ENCODE measurements at places on chromosomes 5 and 9.

DNA sequence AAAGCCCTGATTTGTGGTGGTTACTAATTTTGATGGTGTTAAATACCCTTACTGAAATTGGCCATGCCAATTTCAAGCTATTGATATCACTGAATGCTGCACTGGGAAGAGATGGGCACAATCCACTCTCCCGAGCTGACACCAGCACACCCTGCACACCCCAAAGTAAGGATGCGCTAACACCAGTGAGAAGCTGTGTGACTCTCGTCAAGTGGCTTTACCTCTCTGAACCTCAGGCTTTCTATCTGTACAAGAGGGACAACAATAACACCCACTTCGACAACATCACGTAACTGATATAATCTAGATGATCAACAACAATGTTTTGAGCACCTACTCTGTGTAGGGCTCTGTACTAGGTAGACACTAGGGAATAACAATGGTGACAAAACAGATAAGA is 8.0 kb upstream of the AKNA start:
- no peak for DNase-seq

DNA sequence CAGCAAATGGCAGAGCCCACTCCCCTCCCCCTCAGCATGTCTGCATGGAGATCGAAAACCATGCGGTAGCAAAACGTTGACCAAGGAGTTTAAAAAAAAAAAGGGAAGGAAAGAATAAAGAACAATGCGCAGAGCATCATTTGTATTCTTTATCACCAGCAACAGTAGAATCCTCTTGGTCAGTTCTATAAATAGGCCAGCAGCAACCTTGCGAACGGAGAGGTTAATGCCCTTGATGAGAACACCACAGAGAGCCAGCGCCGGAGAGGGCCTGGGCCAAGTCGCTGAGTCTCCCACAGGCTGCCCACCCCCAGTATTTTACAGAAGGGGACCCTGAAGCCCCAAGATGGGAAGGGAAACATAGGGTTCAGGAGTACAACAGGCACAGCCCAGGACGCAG is 22.7 kb downstream of the WHRN start:
- DNase-seq, result no peak

DNA sequence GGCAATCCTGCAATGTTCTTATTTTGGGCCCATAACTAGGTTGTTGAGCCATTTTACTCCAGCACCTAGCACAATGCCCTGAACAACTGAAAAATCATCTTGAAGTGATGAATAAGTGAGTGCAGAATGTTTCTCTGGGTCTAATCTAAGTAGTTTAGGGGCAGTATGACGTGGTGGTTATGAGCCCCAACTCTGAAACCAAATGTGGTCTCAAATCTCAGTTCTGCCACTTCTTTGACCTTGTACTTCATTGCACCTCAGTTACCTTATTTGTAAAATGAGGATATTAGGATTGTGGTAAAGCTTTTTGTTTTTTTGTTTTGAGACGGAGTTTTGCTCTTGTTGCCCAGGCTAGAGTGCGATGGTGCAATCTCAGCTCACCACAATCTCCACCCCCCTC is 80.9 kb upstream of the SNX2 start:
- DNase-seq, result no peak

DNA sequence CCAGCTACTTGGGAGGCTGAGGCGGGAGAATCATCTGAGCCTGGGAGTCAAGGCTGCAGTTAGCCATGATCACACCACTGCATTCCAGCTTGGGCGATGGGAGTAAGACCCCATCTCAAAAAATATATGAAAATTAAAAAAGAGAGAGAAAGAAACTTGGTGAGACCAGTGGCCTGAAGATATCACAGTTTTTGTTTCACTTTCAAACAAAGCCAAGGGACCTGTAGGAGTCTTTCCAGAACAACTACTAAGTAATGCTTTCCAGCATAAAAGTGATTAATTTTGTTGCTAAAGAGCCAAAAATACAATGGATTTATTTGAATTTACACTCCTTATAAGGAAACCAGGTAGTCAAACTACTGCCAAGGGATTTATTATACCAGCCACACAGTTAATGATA is 23.5 kb downstream of the GKAP1 start:
- no peak for DNase-seq

DNA sequence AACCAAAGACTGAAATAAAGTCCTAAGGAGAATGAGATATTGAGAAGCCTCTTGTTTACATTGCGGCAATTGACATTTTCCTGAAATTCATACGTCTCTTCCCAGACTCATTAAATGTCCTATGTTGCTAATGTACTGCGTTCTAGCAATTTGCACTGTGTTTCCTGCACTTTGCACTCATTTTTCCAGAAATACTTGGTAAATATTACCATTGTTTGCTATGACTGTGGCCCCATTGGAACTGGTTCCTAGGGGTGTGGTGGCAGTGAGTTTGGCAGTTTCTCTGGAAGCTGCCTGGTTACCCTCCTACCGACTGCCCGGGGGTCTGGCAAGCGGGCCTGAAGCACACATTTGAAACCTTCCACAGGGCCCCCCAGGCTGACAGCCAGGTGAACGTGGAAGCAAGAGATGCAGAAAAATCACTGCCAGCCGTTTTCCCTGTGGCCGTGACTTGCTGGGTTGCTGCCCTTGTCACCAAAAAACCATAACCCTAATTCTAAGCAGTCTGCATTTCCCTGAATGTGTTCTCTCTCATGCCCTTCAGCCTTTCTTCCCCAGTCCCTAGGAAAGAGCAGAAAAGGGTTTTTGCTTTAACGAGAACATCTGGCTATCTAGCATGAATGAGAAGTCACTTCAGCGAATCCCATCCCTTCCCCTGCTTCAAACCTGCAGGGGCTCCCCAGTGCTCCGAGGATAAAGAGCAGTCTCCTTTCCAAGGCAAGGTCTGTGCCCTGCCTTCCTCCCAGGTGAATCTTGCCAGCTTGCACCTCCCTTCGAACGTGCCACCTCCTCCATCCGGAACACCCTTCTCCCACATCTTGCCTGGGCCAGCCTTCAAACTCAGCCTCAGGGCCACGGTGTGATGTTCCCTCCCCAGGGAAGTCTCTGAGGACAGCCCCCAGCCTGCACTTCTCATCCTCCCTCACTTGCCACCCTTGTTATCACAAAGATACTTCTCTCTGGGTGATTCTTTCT is 84.2 kb downstream of the AK8 start:
- DNase-seq, result no peak

GRCh38 chr5:135871268-135871915 is 24.2 kb downstream of the IL9 start:
- no peak for DNase-seq

GRCh38 chr9:135500071-135500524 is 384 bp upstream of the MRPS2 start:
- no peak for DNase-seq

GRCh38 chr9:35566417-35566816 is 38.6 kb upstream of the TESK1 start:
- DNase-seq, result no peak

DNA sequence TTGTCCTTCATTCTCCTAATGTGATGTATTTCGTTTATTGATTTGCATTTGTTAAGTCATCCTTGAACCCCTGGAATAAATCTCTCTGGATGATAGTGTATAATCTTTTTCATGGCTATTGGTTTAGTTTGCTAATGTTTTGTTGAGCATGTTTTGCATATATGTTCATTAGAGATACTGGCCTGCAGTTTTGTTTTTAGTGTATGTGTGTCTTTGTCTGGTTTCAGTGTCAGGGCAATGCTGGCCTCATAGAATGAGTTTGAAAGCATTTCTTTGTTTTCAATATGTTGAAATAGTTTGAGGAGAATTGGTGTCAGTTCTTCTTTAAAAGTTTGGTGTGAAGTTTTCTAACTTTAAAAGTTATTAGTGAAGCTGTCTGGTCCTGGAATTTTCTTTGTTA is 149.6 kb upstream of the ATP10B start:
- DNase-seq, result no peak

DNA sequence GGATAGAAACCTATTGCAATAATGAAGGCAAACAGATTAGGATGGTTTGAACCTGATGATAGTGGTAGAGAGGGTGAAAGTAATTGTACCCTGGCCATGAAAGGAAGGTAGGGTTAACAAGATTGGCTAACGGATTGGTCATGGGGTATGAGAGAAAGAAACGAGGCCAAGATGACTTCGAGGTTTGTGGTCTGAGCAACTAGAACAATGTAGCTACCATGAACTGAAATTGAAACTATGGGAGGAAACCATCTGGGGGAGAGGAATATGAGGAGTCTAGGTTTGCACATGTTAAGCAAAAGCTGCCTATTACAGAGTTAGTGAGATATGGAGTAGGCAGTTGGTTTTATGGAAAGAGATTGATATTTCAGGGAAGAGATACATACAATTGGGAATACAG is 406.0 kb downstream of the PRELID2 start:
- no peak for DNase-seq

GRCh38 chr9:134922066-134922931 is 4.6 kb upstream of the FCN1 start:
- no peak for DNase-seq

DNA sequence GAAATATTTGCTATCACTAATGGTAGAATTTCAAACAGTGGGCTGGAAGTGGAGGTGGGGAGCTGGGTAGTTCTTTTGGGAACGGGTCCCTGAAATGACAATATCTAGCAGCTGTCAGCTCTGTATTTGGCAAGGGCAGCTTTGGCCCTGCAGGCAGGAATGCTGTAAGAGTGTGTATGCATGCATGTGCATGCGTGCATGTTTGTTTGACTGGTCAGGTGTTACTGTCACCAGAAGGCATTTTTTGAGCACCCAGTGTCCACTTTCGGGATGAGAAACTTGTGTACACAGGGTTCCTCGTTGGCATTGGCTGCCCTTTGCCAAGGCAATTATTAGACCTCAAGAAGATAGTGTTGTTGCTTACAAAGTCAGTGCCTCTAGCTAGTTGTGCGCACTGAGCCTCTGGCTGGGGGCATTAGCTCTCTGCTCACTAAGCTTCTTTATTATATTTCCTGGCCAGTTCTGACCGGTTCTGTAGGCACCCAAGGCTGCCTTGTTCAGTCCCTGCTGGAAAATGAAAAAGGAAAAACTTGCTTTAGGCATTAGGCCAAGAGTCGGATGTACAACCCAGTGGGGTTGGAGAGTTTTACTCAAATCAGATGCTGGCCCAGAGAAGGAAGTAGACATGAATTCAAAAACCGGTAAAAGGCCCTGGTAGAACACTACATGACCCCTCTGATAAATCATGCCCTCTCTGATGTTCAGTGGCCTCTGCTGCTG is 2.0 kb downstream of the CYFIP2 start:
- DNase-seq, result no peak

DNA sequence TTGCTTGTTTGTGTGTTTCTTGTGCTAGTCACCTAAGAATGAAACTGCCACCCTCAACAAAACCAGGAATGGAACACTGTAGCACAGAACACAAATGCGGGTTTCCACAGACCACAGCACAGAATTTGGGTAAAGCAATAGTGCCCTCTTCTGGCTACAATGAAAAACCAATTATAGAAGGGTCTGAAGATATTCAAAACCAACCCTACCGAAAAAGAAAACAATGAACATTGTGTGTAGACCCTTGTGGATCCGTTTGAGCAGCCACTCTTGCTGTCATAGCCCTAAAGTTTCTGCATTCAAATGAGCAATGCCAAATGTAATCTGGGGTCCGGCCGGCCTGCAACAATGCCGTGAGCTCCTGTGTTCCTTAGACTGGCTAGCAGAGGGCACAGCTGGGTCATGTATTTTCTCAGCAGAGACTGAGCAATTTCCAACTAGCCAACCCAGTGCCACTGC is 8.3 kb upstream of the ENC1 start:
- DNase-seq, result no peak

DNA sequence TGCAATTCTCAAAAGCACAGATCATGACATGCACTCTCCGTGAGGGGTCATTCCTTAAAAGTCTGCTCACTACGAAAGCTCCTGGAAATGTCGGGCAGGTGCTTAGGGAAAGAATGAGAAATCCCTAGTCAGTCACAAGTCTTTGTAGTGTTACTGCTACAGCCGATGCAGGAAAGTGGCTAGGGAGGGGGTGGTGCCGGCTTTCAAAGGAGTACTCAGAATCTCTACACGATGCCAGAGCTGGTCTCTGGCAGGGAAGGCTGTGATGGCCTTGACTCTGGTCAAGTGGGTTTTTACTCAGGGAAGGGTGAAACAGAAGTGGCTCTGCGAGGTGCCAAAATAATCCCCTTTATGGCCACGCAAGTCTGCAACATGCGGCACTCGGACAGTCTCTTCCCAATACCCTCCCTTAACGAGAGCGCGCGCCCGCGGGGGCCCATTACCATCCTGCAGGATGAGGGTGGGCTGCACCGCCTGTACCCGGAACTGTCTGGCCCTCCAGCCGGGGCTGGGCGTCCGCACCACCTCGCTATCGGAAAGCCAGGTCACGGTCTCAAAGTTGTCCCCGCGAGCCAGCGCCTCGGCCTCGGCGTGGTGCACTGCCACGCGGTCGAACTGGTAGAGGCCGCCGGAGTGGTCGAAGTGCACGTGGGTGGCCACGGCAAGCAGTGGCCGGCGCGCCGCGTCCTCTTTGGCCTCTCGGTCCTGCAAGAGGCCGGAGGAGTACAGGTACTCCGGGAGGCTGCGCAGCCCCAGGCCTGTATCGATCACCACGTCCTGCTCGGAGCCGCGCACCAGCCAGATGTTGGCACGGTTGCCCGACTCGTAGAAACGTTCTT is 956 bp downstream of the MBLAC2 start:
- DNase-seq, result no peak

- DNase-seq, result no peak
Observed at GRCh38 chr9:16184964-16185646, 632.3 kb downstream of the CCDC171 start.

- DNase-seq, result peak; percentile 57
Observed at GRCh38 chr9:94860678-94861588, 134.4 kb downstream of the AOPEP start.

GRCh38 chr5:79237740-79238560 is 2.0 kb downstream of the JMY start:
- no peak for DNase-seq

DNA sequence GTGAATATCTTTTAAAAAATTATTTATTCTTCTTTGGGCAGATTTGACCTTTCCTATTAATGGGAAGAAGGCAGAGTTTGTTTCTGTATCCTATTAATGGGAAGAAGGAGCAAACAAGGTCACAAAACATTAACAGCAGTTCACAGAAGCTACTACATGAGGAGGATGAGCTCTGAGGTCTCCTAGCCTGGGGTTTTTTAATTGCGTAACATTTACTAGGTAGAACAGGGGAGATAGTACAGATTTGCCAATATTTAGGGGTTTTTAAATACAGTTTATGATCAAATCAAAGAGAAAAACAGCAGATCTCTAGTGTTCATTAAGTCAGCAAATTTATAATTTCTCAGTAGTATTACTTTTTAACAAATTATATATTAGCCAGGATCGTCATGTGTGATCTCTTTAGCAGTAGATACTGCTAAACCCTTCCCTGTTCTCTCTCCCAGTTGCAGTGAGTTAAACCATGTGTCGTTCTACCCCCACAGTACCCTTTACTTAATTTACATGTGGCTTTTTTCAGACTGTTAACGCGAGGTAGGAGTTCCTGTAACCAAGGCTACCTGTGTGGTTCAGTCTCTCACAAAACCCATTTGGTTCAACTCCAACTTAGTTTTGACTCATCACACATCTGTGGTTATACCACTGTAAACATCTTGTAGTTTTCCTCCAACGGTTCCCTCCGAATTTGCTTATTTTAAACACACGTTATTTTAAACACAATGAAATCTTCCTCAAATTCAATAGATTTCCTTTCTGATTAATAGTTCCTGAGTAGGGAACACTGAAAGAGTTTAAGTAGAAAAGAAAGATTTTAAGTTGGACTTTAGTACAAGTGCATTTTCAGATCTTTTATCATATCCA is 13.3 kb downstream of the SLC25A46 start:
- DNase-seq, result no peak

All from stimulated activated CD8-positive, alpha-beta memory T cell treated with anti-CD3 and anti-CD28 coated beads, Interleukin-7, amount 100 ng/mL, for 4 hours (primary cell).